Placental pericyte (primary cell): ENCODE measurements at places on chromosomes 11 and 22. TPM values are rescaled to one million over a fixed set of nuclear protein-coding genes. Genes with fewer than 3 reads are reported as not detected.

Gene OR2D2
- total RNA-seq = 0.22 and 1.4 TPM in 2 replicates

Gene MUC5AC
- not detected in 2 replicates for total RNA-seq

Gene WNT11
- total RNA-seq = 0.14 and 0.22 TPM in 2 replicates

Gene SIDT2
- 21.8 and 35.0 TPM in 2 replicates for total RNA-seq

Gene NUDT8
- 4.6 and 7.7 TPM in 2 replicates for total RNA-seq

Gene RASGRP2
- 1.0 and 1.5 TPM in 2 replicates for total RNA-seq

Gene ZW10
- 22.3 and 33.6 TPM in 2 replicates for total RNA-seq

Gene CNGA4
- 0.44 TPM in 1 of 2 replicates, not detected in the other for total RNA-seq

Gene GLB1L3
- total RNA-seq = not detected in 2 replicates

Gene SOX6
- 5.9 and 10.0 TPM in 2 replicates for total RNA-seq

Gene DCHS1
- total RNA-seq = 21.0 and 44.0 TPM in 2 replicates

Gene KRTAP5-7
- not detected in 2 replicates for total RNA-seq

Gene CASP5
- 1.5 TPM in 1 of 2 replicates, not detected in the other for total RNA-seq

Gene IGLL1
- not detected in 2 replicates for total RNA-seq

Gene LRRC56
- total RNA-seq = 1.6 and 2.8 TPM in 2 replicates

Gene RASL10A
- total RNA-seq = not detected in 2 replicates

Gene OR4C46
- total RNA-seq = not detected in 2 replicates

Gene CDC42BPG
- total RNA-seq = 0.14 and 0.22 TPM in 2 replicates

Gene CRYBA4
- total RNA-seq = not detected in 2 replicates

Gene FAM227A
- total RNA-seq = 1.3 and 1.8 TPM in 2 replicates

Gene CST6
- total RNA-seq = 0.29 TPM in 1 of 2 replicates, not detected in the other

Gene FAM118A
- 14.5 and 23.4 TPM in 2 replicates for total RNA-seq

Gene CRYBB3
- not detected in 2 replicates for total RNA-seq

Gene BRSK2
- total RNA-seq = 0.22 TPM in 1 of 2 replicates, not detected in the other

Gene OVCH2
- not detected in 2 replicates for total RNA-seq

Gene ADAMTS8
- total RNA-seq = under 0.01 TPM in 1 of 2 replicates, not detected in the other

Gene APOL5
- total RNA-seq = not detected in 2 replicates

Gene CCDC157
- total RNA-seq = 2.4 TPM in 2 replicates

Gene C1QTNF5
- 0.86 and 6.8 TPM in 2 replicates for total RNA-seq

Gene MRGPRX1
- total RNA-seq = not detected in 2 replicates

Gene METTL15
- total RNA-seq = 14.2 and 20.3 TPM in 2 replicates

Gene EIF3D
- 417 and 551 TPM in 2 replicates for total RNA-seq

Gene PPP2R5B
- total RNA-seq = 11.6 and 19.0 TPM in 2 replicates

Gene OR52E2
- not detected in 2 replicates for total RNA-seq

Gene MS4A4A
- total RNA-seq = not detected in 2 replicates

Gene KRTAP5-10
- total RNA-seq = not detected in 2 replicates

Gene ANKK1
- 0.14 and 0.44 TPM in 2 replicates for total RNA-seq

Gene OR52N4
- total RNA-seq = 0.14 TPM in 1 of 2 replicates, not detected in the other

Gene BTG4
- not detected in 2 replicates for total RNA-seq

Gene FADD
- total RNA-seq = 45.5 and 65.4 TPM in 2 replicates

Gene TSPAN32
- not detected in 2 replicates for total RNA-seq
